DND-41 (cell line): ENCODE measurements at places on chromosomes 2 and 18.

- DNase-seq: no peak
Observed at GRCh38 chr2:27792759-27793158, 21.2 kb downstream of the MRPL33 start.

DNA sequence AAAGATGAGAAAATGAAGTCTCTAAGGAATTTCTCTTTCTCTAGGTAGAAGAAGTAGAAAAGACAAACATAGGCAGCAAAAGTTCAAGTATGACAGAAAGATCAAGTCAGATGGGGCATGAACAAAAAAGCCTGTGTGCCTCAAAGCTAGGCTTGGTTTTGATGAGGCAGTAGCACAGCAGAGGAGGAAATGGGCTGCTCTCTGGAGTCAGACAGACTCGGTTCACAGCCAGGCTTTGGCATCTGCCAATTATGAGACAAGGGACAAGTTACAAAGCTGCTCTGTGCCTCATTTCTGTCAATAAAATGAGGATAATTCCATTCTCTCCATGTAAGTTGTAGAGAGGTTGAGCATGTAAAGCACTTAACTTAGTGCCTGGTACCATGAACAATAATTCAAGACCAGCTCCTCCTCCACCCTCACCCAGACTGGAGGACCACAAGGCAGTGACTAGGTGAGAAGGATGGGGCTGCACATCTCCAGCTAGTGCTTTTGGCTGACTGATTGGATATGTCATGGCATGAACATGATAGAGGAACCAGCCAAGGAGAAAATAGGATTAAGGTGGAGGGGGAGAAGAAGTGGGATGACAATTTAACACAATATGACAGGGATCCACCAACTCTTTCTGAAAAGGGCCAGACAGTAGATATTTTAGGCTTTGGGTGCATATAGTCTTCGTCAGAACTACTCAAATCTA, 84.6 kb downstream of the TMEM163 start:
- no peak for DNase-seq

DNA sequence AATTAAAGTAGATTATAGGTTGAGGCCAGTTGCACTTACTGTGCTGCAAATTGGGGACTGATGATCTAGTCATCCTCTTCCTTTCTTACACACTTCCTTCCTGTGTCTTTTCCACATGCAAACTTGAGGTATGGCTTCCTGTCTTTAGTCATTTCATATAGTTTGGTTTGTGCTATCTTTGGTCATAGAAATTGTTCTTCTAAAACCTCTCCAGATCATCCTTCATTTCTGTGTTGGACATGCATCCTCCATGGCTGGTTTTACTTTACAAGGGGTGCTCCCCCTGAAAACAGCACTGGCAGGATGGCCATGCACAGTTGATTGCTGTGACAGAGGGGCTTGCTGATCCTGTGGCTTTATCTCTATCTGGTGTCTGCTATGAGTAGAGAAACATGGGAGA, 36.5 kb downstream of the MGAT5 start:
- DNase-seq: peak; percentile 51

- no peak for DNase-seq
Observed at GRCh38 chr2:205500065-205500464, 182.2 kb upstream of the NRP2 start.

GRCh38 chr18:63974991-63975390, 5.1 kb downstream of the SERPINB8 start:
- DNase-seq: peak; percentile 44

DNA sequence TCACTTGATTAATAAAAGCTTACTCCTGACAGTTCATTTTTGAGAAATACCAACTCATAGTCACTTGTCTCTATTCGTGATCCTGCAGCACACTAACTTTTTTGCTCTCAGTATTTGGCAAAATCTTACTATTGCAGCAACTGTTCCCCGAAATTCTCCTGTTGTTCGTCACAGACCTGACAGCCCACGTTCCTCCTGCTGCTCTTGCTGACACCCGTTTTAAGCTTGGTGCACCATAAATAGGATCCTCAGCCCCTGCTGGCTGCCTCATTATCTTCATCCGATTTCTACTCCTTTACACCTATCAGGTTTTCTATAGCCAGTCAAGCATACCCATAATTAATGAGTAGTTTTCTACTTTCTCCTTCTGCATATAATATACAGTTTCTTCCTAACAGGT, 368.8 kb downstream of the PLCL1 start:
- DNase-seq: no peak

DNA sequence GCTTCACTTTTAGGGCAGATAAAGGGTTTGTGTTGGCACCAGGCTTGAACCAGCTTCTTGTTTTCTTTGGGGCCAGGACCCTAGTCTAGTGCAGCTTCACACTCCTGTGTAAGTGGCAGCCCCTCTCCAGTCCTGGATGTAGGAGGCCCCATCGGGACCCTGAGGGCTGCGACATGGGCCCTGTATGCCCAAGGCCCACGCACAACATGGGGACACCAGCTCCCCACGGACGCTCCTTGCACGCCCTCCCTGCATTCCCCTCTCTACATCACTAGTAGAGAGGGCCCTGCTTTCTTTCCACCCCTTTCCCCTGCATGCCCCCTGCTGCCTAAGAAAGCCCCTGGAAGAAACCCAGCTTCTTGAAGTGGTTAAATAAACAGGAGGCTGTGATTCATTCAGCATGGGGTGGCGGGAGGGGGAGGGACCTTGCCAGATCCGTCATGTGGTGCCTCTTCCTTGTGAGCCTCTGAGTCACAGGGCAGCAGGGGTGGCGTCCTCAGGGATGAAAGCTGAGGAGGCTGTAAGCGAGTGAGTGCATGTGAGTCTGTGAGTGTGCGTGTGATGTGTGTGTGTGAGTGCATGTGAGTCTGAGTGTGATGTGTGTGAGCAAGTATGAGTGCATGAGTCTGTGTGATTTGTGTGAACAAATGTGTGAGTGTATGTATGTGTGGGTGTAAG, 42.5 kb downstream of the COPS8 start:
- DNase-seq: peak; percentile 54

- no peak for DNase-seq
Observed at GRCh38 chr18:66616523-66616983, 12.7 kb upstream of the CDH19 start.

GRCh38 chr2:106358521-106358920, 109.7 kb downstream of the RGPD3 start:
- DNase-seq: no peak

GRCh38 chr2:209208211-209208610, 215.6 kb upstream of the MAP2 start:
- DNase-seq: no peak

- DNase-seq: no peak
Observed at GRCh38 chr2:203871371-203871983, 3.9 kb downstream of the CTLA4 start.

DNA sequence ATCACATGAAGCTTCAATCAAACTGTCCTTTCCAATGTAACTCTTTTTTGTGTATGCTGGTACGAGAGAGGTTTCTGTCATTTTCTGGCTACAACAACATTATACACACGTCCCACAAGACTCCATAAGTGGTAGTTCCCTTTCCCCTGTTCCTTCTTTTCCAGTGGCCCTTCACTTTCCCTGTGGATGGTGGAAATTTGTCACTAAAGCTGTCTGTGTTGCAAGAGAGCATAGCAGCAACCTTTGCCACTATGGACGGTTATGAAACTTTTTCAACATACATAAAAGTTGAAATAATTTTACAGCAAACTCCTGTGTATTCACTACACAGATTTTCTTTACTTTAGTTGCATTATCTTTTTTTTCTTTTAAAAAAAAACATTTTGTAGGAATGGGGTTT, 18.7 kb downstream of the DBI start:
- DNase-seq: no peak

DNA sequence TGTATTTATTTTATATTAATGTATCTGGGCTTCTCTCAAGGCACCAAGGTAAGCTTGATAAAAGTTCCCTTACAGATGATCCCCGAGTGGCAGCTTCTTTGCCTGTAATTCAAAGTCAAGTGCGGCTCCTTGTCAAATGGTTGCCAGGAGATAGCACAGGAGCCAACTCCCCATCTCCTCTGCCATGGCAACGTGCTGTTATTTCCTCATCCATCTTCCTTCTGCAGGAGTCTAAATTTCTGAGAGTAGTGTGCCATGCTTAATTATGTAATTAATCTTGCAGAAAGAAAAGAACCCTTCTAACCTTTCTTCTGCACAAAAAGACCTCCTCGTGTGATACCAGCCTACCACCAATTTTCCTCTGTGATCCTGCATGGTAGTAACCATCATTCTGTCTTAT, 46.2 kb upstream of the ACMSD start:
- DNase-seq: no peak
